ENCODE measurements at places on chromosomes 1 and 21.

DNA sequence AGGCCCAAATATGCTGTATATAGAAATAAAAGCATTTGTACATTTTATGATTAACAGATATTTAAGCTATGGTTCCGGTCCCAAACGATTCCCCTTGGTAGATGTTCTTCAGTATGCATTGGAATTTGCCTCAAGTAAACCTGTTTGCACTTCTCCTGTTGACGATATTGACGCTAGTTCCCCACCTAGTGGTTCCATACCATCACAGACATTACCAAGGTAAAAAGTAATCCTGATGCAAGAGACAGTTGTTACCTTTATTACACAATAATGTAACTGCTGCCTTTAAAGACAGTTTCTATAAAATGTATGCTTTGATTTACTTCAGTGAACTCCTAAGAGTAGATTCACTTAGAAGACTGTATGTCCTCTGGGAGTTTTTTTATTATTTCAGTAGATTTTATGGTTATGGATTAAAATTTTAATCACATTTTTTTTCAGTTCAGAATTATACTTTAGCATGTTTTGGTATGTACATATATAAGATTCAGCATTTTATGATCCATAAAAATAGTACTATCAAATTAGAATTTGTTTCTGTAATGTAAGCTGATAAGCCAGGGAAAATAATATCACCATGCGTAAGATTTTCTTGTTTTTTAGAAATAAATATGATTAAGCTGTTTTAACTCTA is 96.5 kb downstream of the USP25 start:
- no peak for DNase-seq

DNA sequence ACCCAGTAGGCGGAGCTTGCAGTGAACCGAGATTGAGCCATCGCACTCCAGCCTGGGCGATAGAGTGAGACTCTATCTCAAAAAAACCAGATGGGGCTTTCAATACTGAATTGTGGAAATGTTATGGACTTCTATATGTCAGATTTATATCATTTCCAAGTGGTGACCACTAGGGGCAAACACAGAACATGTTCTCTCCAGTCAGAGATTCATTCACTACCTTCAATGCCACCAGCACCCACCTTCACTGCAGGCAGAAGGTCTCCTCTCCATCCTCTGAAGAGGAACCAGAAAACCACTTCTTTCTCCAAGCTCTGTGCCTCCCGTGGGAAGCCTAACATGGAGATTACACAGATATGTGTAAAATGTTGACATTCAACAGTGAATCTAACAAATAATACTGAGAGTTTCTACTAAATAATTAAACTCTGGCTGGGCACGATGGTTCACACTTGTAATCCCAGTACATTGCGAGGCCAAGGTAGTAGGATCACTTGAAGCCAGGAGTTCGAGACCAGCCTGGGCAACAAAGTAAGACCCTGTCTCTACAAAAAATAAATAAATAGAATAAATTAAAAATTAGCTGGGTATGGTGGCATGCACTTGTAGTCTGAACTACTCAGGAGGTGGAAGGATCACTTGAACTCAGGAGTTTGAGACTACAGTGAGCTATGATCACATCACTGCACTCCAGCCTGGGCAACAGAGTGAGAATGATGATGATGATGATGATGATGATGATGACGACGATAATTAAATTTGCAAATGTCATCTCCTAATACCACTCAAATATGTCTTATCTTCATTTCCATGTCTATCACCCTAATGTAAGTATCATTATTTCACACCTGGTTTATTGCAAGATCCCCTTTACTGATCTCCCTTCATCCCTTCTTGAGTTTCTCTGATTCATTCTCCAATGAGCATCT is 151.1 kb downstream of the ZNF281 start:
- DNase-seq = no peak

- no peak for DNase-seq
These were observed 45.3 kb downstream of the DIP2A start for GRCh38 chr21:46503922-46504550.

DNA sequence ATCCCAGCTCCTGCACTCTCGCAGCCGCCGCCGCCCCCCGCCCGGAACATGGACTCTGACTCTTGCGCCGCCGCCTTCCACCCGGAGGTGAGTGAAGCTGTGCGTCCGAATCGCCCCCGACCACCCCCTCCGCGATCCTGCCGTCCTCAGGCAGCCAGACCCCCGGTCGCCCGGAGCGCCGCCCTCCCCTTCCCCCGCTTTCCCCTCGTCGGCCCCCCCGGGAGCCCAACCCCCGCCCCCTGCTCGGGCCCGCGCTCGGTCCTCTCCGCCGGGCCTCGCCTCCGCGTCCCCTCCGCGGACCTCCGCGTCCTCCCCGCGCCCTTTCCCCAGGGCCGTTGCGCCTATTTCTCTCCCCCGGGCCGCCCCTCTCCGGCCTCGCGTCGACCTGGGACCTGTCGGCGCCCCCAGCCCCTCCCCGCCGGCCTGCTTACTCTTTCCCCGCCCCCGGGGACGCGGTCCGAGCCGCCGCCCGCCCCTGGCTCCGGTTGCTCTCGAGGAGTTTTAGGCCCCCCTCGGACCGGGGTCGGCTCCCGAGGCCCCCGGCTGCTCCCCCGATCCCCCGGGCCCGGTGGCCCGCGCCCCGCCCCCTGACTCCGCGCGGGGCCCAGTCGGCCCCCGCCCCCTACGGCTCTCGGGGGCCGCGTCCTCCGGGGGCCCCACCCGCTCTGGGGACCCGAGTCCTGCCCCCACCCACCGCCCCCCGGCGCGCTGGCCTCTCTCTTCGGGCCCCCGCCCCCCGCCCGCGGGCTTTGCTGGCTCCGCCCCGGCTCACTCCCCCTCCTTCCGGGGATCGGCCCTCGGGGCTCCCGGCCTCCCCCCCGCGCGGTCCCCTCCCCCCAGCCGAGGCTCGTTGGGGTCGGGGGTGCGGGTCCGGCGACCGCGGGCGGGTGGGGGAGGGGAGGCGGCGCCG is 743 bp downstream of the PHF13 start:
- peak; percentile 67 for DNase-seq

- no peak for DNase-seq
These were observed 20.9 kb upstream of the LYPLAL1 start for GRCh38 chr1:219152751-219153150.

DNA sequence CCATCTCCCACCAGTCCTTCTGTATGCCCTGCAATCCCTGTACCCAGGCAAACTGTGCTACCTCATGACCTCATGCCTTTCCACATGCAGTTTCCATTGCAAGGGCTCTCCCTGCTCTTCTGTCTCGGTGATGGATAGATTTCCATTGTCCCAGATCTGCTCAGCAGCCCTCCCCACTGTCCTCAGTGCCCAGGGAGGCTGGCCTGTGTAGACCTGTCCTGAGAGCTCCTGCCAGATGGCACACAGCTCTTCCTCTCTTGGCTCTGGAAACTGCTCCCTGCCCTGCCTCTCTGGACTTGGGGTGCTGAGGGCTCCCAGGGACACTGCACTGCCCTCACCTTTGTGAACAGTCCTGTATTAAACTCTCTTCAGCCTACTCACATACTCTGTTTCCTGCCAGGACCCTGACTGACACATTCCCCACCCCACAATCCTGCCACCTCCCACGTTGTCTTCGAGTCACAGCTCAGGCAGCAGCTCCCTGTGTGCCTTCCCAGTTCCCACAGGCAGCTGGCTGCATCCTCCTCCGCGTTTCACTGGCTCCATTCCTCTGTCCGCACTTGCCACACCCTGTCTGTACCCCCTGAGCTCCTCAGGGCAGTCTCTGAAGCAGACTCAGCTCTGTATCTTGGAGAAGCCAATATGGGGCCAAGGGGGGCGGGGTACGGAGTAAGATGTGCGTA is 57.0 kb downstream of the SPATA46 start:
- DNase-seq = no peak

GRCh38 chr1:156492591-156493080 is 7.9 kb downstream of the MEF2D start:
- DNase-seq = no peak

DNA sequence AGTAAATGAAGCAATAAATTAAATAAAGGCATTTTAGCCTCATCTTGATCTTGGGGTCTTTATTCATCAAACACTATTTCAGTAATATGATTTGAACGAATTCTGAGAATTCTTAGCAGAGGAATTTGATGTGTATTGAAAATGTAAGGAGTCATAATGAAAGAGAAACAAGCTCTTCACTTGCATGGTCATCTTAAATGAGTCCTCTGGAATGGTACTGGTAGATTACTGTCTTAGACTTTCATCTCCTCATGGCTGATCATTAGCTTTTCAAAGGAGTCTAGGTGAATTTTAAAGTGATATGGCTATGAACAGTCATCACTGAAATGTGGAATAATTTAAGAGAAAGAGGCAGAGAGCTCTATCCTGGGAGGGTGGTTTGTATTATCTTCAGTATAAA is 30.0 kb downstream of the PRRC2C start:
- DNase-seq = no peak

DNA sequence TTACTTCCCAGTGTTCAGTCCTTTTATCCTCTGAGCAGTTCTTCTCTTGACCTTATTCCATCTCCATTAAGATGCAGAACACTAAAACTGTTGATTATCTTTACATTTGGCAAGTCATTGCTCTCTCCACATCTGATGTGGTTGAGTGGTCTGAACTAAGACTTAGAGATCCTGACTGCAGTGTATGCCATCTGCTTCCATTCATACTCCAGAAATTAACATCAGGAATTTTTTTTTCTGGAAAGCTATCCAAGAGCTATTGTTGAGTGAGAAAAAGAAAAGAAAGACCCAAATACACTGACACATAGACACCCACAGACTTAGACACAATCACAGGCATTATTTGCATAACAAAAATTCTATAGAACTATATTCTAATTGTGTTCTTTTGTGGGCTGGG is 3.7 kb upstream of the TRIM62 start:
- no peak for DNase-seq

DNA sequence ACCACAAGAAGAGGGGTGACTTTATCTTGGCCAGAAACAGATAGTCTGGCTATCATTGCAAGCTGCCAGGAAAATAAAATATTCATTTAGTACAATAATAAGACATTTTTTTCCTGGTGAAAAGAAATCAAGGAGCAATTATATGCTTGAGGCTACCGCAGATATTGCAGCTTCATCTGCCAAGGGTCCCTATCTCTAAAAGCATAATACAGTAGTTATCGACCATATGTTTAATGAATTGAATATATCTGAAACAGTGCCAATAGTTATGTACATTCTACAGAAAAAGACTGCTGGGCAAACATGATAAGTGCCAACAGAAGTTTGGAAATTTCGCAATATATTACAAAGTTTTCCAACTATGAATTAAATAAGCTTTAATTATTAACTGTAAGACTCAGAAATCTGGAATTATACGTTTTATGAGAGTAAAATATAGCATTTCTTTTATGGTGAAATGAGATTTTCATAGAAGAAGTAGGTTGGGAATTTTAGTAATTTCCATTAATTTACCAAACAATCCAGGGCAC is 561.1 kb upstream of the ZP4 start:
- no peak for DNase-seq

DNA sequence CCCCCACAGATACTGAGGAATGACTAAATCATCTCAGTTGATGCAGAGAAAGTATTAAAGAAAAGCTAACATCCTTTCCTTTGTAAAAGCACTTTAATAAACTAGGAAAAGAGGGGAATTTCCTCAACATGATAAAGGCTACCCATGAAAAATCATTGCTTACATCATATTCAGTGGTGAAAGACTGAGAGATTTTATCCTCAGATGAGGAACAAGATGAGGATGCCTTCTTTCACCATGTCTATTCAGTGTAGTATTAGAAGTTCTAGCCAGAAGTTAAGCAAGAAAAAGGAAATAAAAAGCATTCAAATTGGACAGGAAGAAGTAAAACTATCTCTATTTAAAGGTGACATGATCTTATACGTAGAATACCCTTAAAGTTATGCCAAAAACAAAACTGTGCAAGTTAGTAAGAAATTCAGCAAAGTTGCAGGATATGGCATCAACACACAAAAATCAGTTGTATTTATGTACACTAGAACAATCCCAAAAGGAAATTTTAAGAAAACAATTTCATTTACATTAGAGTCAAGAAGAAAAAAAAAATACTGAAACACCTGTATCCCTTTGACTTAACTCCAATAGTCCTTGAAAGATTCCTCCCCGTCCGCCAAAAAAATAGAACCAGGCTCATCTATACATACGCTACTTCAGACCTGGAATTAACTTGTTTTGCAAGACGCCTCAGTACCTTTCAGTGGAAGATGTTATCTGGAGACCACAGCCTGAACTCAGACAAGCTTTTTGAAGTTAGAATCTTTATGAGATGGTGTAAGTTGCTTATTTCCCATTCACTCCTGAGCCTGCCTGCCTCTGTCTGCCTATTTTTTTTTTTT is 17.5 kb downstream of the ZMYM4 start:
- no peak for DNase-seq

- no peak for DNase-seq
These were observed 2.7 kb downstream of the USP25 start for GRCh38 chr21:15732290-15732995.

- DNase-seq = no peak
These were observed 3.6 kb downstream of the CHAF1B start for GRCh38 chr21:36388835-36389234.

DNA sequence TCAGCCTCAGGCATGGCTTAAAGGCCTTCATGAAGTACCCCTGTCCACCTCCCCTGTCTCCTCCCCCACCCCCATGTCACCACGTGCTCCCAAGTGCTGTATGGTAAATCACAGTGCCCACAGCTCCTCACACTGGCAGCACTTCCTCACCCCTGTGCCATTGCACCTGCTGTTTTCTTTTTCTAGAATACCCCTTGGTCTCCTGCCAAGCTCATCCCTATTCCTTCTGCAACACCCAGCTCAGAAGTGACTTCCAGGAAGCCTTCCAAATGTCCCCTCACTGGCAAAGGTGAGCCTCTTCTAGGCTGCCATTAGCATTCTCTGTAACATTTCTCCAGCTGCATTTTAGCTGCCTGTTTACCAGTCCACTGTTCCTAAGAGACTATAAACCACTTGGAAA is 9.4 kb downstream of the AKNAD1 start:
- no peak for DNase-seq

DNA sequence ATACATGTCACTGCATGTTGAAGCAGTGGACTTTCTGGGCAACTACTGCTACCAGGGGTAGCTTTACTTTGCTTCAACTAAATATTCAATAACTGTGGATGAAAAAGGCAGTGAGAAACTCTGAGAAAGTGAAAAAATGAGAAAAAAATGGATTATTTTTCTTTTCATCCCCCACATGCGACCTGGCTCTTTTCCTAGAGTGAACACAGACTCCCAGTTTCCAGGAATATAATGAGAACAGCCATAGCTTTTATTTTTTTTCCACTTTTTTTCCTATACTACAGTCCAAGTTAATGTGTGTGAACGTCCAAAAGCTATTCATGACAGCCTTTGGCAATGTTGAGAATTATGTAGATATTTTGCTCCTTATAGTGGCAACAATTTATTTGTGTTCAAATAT is 230.4 kb downstream of the DNM3 start:
- DNase-seq = no peak
